ENCODE measurements at places on chromosomes 5 and 9. TPM values are rescaled to one million over a fixed set of nuclear protein-coding genes. Genes with fewer than 3 reads are reported as not detected.

The PCDHGB2 gene
- total RNA-seq: 4.0 TPM

DNA sequence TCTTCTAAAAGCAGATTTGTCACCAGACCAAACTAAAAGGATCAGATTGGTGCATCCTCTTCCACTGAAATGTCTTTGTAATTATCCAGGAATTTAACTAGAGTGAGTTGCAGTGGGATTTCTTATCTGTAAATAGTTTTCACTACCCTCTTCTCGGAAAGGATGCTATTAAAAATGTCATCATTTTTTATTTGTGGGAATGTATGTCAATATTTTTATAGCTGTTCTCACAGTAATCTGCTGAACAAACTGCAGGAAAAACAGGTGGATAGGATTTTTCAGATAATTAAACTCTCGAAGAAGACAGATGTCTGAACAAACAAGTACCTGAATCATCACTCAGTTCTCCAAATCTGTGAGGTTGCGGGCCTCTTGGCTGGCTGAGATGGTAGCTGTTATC, 62.7 kb downstream of the RAB14 start:
- DNase-seq: no peak

GRCh38 chr5:13553896-13554295, 390.6 kb downstream of the DNAH5 start:
- DNase-seq: no peak

DNA sequence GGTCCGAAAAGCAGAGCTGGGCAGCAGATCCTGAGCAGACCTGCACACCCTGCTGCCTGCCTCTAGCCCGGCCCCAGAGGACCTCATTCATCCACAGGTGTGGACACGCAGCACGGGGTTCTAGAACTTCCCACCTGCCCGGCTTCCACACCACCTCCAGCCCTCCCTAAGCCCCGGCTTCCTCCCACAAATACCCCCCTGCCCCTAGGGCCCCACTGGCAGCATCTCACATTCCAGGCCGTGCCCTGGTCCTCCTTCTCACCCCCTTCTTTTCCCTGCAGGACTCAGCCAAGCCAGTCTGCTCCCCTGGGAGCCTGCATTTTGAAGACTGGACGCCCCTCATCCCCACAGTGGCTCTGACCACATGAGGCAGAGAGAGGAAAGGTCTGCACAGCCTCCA, 138.9 kb downstream of the ADAMTS2 start:
- no peak for DNase-seq

The PRDM9 gene
- total RNA-seq: not detected

Data from lower leg skin (tissue), 4 donors.